ENCODE measurements at places on chromosomes 5 and 9.

DNA sequence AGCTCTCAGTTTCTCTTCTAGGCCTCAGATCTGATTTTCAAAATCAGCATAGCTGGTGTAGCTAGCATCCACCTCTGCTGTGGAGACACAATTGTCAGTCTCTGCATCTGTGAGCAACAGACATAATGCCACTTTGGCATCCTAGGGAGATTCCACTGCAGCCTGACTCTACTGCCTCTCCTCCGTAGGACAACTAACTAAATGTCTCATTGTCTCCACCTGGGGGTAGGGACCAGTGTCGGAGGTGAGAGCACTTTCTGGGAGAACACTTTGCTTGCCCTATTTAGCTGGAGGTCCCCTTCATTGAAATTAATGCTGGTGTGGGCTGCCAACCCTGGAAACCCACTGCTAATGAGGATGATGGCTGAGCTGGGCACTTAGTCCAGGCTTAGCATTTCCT is 1.4 kb downstream of the PPP3R2 start:
- DNase-seq: no peak

GRCh38 chr5:131260895-131261294 is 3.0 kb upstream of the CDC42SE2 start:
- DNase-seq: no peak

- DNase-seq: no peak
Measured at GRCh38 chr9:92196909-92197308, 81.7 kb upstream of the SPTLC1 start.

DNA sequence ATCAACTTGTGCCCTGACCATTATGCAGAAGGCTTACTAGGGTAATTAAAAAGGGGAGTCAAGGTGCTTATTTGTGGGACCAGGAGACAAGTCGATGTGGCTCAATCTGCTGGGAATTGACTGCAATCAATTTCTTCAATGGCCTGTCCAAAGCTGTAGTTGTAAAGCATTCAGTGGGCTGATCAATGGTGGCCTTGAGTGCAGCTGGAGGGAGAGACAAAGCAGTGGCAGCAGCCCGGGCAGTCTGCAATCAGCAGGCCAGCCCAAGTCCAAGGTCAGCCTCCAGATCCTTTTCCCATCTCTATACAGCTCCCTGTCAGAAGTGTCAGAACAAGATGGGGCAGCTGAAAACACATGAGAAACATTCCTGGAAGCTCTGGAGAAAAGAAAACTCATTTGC is 51.0 kb upstream of the BRINP1 start:
- DNase-seq: no peak

- DNase-seq: peak; percentile 32
Measured at GRCh38 chr5:123610665-123611405, 98.9 kb downstream of the CSNK1G3 start.

DNA sequence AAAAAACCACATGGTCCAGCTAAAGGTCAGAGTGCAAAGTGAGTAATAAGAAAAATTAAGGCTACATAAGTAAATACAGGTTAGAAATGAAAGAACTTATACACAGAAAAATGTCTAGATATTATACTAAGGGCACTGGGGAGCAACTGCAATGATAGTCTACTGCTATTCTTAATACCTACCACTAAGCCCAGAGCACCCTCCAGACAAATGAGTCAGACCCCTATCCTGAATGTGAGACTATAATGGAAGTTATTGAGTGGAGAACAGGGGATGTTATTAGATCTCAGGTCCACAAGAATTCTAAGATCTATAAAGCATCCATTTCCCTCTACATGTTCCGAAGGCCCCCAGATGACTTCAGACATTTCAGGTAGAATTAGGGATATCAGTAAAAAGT is 438.3 kb downstream of the PRELID2 start:
- DNase-seq: no peak

- DNase-seq: no peak
Measured at GRCh38 chr9:112836394-112836793, 54.3 kb downstream of the SLC46A2 start.

DNA sequence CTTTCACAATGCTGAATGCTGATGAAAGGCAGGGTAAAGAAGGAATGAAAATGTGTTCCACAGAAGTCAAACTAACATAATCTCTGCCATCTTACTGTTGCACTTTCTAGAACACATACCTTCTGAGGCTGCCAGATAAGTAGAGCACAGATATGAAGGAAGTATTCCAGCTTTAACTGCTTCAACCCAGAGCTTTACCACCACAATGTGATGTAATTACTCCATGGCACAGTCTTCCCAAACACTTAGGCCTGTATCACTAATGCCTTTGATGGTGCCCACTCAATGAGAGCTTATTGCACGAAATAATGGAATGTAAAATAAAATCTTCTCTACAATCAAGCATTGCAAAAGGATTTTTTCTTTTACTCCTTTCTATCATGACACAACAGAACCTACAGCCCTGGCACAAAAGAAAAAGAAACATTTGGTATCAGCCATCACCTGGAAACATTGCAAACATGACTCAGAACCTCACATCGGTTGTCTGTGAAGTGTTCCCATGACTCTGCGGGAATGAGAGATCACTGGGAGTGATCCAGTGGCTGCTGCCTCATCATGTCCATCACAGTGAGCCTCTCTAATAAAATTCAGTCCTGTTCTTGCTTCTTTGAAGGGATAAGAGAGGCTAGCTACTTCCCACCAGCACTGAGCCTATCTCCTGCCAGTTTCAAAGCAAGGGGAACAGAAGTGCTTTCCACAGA is 385.8 kb downstream of the EFNA5 start:
- DNase-seq: no peak

All from amniotic stem cell (primary cell).